ENCODE measurements at places on chromosomes 12 and 14.

GRCh38 chr14:58200480-58200841 is 512 bp downstream of the ACTR10 start:
- DNase-seq: no peak

DNA sequence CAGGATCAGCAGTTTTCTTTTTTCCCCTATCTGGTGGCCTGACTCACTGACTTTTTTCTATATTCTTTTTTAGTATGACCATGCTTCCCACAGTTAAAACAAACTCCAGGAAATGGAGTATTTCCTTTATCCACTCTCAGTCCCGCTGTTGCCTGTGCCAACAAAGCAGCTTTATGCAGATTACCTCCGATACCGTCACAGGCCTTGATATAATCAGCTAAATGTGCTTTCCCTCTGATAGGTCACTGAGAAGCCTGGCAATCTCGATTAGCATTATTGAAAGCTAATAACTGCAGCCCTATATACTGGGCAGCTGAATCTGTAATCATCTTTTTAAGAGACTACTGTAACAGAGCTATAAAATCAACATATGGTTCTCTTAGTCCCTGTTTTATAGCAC is 243.6 kb downstream of the KIF21A start:
- no peak for DNase-seq

DNA sequence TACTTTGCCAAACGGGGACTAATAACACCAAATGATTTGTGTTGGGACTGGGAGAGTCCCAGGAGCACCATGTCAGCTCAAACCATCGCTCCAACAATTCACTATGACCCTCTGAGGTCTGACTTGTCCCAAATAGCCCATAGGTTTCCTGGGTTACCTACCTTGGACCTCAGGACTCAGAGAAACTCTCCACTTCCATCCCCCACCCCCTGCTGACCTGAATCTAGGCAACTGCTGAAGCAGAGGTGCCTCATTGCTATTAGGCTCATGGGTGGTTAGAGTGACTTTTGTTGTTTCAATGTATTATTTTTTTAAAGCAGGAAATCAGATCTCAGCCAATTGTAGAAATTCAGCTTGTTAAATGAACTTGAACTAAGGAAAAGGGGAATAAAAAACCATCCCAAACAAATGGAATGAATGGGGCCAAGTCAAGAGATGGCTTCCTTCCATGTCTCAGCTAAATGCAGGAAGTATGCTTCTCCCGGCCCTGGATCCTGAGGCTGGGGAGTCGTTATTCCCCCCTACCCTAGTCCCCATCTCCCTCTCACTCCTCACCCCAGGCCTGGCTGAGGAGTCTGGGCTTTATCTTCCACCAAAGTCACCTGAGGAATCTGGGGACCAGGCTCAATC is 80.9 kb upstream of the SLC24A4 start:
- no peak for DNase-seq

DNA sequence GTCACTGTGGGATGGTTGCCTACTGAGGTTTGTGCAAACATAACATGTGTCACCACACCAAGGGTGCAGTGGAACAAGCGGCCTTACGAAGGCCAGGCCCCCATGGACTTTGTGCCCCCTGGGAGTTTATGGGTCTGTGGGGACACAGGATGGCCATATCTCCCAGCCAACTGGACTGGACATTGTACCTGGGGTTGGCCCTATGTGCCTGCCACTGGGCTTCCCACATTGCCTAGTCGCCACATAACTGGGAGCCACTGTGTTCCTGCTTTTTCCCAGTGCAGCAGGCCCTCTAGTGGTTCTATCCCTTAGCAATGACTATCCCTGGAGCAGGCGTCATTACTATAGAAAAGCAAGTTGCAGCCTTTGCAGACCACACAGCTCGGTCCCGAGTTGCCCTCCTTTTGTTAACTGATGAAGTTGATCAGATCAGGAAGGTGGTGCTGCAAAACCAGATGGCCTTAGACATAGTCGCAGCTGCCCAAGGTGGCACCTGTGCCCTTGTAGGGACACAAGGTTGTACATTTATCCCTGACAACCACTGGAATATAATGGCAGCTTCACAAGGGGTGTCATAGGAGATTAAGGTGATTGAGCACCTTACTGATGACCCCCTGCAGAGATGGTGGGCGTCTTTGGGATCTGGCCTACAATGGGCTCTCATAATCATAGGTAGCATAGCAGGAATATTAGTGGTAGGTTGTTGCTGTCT is 15.2 kb upstream of the RNASE12 start:
- DNase-seq: no peak

GRCh38 chr14:65826946-65827345 is 414.4 kb downstream of the FUT8 start:
- no peak for DNase-seq

- DNase-seq: no peak
Observed at GRCh38 chr12:51472984-51473383, 48.4 kb downstream of the SLC4A8 start.

GRCh38 chr14:82779301-82779700 is 1245.6 kb upstream of the SEL1L start:
- no peak for DNase-seq

GRCh38 chr12:6187948-6188793 is 12.0 kb upstream of the CD9 start:
- no peak for DNase-seq

DNA sequence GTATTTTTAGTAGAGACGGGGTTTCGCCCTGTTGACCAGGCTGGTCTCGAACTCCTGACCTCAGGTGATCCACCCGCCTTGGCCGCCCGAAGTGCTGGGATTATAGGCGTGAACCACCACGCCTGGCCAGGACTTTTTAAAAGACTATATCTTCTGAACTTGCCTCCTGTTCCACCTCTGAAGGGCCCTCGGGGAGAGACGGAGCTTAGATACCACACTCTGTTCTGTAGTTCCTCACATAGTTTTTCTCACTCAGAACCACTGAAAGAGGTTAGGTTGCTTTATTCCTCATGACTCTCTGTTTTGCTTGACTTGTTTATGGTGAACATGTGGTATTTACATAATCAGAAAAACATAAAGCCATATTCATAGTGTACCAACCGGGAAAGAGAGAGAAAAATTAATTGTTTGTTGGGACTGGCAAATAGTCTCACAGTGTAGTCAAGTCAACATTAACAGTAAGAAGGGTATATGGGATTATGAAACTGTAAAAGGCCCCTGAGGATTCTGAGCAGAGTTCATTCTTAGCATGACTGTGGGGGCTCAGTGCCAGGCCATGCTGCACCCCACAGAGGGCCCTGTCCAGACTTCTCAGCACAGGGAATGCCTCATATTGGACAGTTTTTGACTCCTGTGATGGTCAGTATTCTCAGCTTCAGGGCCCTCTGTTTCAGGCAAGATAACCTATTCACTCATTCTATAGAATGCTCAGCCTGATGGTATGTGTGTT is 342.3 kb downstream of the ZFP36L1 start:
- no peak for DNase-seq

GRCh38 chr14:49615776-49616175 is 4.7 kb downstream of the RPL36AL start:
- DNase-seq: no peak

GRCh38 chr14:21300892-21301291 is 21.0 kb downstream of the RPGRIP1 start:
- peak; percentile 49 for DNase-seq

DNA sequence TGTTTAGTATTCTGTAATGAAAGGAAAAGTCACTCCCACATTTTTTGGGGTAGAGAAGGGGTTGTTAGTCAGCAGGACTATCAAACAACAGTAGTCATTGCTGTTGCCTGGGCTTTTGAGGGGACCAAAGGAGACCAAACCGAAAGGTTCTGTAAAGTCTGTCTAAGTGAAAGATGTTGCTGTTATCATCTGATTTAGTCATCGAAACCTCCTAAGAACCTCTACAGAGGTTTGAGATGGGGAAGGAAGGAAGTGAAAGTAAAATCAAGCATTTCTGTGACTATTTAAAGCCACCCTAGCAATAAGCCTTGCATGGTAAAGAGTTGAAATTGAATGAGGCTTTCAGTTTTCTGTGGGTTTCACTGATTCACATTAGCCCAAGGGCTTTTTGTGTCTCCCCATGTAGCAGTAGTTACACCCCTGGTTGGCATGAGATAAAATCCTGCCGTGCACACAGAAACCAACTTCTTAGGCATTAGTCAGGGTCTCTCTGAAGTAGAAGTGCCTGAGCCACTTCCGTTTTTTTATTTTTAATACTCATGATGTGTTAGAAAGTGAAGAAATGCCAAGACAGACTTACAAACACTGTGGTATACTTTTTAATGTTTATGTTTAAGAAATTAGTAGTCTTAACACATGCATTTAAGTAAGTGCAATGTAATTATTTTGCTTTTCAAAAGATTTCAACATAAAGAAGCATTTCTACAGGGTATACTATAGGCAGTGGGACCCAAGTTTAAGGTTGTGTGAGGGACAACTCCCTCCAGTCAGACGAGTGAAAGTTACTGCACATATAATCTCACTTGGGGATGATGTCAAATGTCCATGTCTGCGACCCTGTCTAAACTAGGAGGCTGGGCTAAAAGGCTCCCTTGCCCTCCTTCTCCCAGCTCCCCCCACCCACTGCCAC is 50.4 kb downstream of the DYRK2 start:
- DNase-seq: peak; percentile 57

GRCh38 chr12:27015730-27016076 is 1.5 kb upstream of the TM7SF3 start:
- no peak for DNase-seq

- DNase-seq: no peak
Observed at GRCh38 chr12:115375186-115375991, 691.4 kb upstream of the TBX3 start.

GRCh38 chr14:98408713-98409112 is 863.3 kb downstream of the BCL11B start:
- DNase-seq: peak; percentile 32
